ENCODE measurements at places on chromosomes 3 and 15.

DNA sequence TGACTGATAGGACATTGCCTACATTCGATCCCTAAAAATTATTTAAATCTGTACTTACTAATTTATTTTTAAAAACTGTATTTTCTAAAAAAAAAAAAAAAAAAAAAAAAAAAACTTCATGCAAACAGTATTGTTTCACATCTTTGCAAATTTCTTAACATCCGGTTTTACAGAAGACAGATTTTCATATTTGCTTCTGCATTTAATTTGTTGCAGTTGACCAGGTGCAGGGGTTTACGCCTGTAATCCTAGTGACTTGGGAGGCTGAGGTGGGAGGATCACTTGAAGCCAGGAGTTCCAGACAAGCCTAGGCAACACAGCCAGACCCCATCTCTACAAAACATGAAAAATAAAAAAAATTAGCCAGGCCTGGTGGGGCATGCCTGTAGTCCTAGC, 6.4 kb upstream of the NFKBIZ start:
- DNase-seq = no peak

- DNase-seq = no peak
Measured at GRCh38 chr3:20608054-20608738, 422.2 kb upstream of the SGO1 start.

GRCh38 chr15:44501768-44502366, 35.1 kb upstream of the EIF3J start:
- peak; percentile 65 for DNase-seq

DNA sequence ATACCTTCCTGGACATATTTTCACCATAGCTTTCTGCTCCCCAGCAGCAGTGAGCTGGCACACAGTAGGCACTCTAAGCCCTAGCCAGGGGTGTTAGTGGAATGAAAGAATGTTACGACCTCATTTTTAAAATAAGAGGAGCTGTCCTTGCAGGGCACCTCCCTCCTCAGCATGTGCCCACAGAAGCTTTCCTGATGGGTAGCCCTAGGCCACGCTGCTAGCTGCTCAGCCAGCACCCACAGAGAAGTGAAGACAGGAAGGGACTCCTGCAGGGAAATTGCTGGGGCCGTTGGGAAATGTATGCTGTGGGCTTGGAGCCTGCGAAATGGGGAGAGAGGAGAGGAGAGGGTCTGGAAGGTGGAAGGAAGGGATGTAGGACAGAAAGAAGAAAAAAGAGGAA, 87.3 kb upstream of the ANKRD34C start:
- DNase-seq = no peak

Measured in fibroblast of mammary gland (primary cell).